ENCODE measurements at places on chromosomes 7 and 10.

GRCh38 chr10:96978621-96979154 is 146.6 kb downstream of the LCOR start:
- no peak for DNase-seq

DNA sequence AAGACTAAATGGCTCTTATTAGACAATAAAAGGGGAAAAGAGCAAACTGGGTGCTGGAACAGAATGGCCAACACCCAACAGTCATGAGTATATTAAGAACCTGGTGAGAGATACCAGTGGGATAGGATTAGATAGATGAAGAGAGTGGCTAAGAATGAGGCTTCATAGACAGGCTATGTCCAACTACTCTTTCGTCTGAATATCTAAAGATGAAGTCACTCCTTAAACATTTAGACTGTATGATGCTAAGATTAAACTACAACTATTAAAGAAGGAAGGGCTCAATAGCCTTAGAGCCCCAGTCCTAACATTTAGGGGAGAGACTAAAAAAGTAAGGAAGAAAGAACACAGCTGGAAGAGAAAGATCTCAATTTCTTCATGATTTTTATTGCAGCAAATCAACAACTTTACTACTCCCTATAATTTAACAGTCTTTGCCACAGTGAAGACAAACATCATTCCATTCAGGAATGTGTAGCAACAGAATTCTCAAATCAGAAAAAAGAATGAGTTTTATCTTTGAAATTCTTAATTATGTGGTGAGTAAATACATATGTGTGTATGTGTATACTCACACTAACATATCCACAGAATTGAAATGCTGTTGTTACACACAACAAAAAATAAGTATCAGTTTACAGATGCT is 45.6 kb downstream of the CACNA2D1 start:
- no peak for DNase-seq

DNA sequence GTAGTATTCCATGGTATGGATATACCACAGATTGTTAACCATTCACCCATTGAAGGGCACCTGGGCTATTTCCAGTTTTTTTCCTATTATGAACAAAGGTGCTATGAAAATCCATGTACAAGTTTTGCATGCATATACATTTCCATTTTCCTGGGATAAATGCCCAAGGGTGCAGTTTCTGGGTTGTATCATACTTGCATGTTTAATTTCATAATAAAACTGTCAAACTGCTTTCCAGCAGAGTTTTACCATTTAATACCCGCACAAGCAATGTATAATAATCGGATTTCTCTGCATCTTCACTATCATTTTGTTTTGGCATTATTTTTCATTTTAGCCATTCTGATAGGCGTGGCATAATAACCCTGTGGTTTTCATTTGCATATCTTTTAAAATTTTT is 154.3 kb upstream of the CXCL12 start:
- DNase-seq, result no peak

GRCh38 chr7:309586-310228 is 19.7 kb downstream of the FOXL3 start:
- DNase-seq, result no peak

- DNase-seq, result no peak
Measured at GRCh38 chr10:129758207-129759021, 205.7 kb downstream of the EBF3 start.

- DNase-seq, result no peak
Measured at GRCh38 chr10:71713135-71714030, 6.2 kb downstream of the C10orf105 start.
